ENCODE measurements at places on chromosomes 1 and 21. TPM values are rescaled to one million over a fixed set of nuclear protein-coding genes. Genes with fewer than 3 reads are reported as not detected.

GRCh38 chr1:110561596-110561995, 42.6 kb upstream of the KCNA10 start:
- DNase-seq: no peak

- DNase-seq: no peak
Observed at GRCh38 chr1:37793773-37794371, at the start of gene MANEAL. Gene MANEAL, plus strand, starts transcription at chr1:37793847. Its CDS starts 336 bp downstream, at chr1:37794183.

- peak; percentile 35 for DNase-seq
Observed at GRCh38 chr1:154768456-154769125, 101.5 kb downstream of the KCNN3 start.

DNA sequence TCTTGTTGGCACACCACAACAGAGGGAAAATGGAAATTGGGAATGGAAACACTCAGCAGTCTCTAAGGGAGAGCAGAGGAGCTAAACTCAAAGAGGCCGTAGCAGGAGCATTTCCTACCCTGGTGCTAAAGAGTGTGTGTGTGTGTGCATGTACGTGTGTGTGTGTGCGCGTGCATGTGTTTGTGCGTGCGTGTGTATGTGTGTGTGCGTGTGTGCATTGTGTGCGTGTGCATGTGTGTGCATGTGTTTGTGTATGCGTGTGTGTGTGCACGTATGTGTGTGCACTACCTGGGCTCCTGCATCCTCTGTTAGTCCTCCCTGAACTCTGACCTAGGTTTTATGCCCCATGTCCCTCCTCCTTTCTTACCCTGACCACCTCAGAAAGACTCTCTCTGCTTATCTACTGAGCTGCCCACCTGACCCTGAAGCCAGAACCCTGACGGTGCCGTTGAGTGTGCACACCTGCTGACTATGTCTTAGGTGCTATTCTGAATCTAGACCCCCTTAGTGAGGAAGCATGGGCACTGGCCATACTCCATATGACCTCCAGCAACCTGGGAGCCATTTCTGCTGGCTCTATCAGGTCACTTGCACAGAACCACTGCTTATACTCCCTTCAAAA, 157.1 kb upstream of the HMGB4 start:
- no peak for DNase-seq

- no peak for DNase-seq
Observed at GRCh38 chr1:211684791-211685190, 9.4 kb upstream of the NEK2 start.

DNA sequence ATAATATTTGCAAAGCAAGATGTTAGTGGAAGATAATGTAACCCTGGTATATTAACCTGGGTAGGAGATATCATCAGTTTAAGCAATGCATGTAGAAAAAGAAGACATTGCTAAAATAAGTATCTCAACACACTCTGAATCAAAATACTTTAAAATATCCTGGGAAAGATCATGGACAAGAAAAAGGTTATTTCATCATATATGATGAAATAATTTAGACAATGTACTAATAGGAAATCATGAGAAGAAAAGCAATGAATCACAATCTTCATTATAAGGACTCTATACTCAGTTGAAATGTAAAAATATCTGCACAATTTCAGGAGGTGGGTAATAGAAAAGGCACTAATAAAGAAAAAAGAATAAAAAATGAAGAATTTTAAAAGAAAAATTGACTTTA, 158.8 kb downstream of the KCNT2 start:
- DNase-seq: no peak

DNA sequence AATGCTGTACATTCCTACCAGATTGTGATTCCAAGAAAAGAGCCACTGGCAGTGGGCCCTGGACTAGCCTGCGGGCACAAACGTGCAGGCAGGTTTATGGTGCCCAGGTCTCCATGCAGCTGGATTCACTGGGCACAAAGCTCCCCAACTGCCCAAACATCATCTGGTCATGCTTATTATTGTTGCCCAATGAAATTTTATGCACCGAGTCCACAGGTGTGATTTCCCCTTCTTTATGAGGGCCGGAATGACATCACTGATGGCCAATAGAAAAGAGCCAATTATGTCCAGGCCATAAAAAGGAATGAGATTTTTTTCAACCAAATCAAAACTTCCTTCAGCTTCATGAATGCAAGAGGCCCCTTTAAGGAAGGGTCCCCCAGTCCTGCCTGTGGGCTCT, 66.2 kb downstream of the ERI3 start:
- DNase-seq: no peak

DNA sequence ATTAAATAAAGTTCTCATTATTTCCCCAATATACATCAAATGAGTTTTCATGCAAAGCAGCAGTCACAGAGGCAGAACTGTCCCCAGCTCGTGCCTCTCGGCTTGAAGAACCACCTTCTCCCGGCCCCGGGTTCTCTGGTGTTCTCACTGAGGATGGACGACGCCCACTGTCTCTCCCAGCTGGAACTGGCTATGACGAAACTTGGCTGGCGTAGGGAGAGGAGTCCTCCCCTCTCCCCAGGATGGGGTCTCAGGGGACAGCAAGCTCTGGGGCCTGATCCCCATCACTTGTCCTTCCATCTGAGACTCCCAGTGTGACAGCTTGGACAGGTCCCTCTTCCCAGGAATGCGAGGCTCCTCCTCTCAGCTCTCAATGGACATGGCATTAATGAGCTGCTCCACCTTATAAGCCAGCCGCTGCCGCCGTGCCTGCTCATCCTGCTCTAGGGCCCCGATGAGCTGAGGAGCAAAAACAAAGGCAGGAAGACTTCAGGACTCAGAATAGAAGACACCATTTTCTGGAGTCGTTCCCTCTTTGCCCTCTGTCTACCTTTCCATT, 116.0 kb upstream of the CD34 start:
- no peak for DNase-seq

DNA sequence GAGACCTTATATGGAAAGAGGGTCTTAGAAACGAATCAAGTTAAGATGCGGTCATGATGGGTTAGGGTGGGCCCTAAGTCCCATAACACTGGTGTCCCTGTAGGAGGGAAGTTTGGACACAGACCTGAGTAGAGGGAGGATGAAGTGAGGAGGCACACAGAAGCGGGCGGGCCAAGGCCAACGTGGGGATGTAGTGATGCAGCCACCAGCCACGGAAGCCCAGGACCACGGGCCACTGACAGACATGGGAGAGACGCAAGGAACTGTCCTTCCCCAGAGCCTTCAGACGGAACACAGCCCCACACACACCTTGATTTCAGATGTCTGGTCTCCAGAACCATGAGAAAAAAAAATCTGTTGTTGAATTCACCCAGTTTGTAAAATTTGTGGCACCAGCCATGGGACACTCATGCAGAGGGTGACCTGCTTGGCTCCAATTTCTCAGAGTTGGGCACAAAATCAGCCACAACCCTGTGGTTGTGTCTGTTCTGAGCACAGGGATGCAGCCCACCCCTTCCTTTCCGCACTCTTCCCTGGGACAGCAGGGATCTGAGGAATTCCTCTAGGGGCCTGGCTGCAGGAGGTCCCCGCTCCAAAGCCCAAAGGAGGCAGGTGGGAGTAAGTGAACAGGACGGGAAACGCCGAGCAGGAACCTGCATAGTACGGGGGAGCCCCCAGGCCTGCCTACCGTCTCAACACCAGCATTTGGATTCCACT, 61.1 kb downstream of the RIPK4 start:
- no peak for DNase-seq

- no peak for DNase-seq
Observed at GRCh38 chr1:41907446-41907845, 11.3 kb downstream of the HIVEP3 start.

DNA sequence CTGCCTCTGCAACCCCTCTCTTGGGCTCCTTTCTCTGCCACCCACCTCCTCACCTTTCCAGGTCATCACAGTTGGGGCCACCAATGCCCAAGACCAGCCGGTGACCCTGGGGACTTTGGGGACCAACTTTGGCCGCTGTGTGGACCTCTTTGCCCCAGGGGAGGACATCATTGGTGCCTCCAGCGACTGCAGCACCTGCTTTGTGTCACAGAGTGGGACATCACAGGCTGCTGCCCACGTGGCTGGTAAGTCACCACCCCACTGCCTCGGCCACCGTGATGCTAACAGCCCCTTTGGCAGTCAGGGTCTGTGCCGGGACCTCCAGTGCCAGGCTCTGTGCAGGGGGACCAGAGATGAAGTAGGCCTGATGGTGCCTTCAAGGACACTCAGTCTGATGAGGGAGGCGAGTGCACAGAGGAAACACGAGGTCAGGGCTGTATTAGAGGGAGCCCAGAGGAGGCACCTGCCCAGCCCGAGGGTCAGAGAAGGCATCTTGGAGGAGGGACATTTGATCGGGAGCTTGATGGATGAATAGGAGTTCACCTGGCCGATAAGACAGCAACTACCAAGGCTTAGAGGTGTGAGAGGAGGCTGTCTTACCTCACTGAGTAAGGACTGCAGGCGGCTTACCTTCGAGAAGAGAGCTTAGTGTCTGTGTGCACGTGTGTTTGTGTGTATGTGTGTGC, 18.1 kb downstream of the PCSK9 start:
- no peak for DNase-seq

DNA sequence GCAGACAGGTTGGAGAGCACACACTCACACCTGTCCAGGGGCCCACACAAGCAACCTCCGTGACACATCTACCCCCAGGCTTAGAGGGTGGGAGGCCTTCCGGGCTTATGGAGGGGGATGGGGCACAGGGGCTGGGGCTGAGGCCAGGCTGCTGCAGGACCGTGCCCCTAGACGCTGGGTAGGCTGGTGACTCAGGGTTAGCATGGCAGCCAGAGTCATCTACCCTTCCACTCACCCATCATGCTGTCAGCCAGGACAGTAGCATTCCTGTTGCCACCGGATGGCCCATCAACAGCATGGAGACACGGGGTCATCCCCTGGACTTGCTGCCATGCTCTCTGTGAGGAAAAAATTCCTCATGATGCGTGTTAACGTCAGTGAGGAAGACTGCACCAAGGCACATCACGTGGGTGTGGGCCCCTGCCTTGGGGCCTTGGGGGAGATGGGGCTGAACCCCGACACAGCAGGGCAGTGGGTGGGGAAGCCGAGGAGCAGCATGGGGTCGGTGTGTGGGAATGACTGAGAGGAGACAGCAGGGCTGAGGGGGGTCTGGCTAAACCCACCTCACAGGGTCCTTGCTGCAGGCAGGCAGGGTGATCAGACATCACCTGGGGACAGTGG, 52.8 kb downstream of the WNT9A start:
- no peak for DNase-seq

GRCh38 chr1:7642781-7643529, 128.1 kb upstream of the VAMP3 start:
- peak; percentile 35 for DNase-seq

DNA sequence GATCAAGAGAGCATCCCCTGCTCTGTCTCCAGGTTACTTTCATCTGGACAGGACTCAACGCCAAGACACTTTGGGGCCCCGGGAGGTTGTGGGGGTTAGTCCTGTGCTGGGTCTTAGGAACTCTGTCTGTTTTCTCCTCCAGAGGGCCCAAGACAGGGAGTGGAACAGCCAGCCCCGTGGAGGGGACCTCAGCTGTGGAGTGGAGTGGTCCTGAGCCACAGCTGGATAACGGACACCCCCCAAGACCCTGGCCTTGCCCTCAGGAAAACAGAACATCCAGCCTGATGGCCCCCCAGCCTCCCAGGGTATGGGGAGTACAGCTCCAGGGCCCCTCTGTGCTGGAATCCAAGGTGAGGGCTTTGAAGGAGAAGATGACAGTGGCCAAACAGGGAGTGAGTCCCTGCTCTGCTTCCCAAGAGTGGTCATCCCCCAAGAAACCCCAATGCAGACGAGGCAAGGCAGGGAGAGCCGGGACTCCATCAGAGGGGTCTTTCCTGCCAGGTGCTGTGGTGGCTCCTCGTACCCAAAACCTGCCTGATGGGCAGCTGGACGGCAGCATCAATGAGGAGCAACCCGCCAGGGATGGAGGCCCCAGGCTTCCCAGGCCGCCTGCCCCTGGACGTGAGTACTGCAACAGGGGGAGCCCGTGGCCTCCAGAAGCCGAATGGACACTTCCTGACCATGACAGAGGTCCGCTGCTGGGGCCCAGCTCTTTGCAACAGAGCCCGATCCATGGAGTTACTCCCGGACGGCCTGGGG, 3.5 kb downstream of the KIAA1614 start:
- no peak for DNase-seq

- no peak for DNase-seq
Observed at GRCh38 chr1:159829822-159830465, 3.3 kb downstream of the SLAMF8 start.

GRCh38 chr1:116228511-116228910, 117.3 kb downstream of the MAB21L3 start:
- no peak for DNase-seq

DNA sequence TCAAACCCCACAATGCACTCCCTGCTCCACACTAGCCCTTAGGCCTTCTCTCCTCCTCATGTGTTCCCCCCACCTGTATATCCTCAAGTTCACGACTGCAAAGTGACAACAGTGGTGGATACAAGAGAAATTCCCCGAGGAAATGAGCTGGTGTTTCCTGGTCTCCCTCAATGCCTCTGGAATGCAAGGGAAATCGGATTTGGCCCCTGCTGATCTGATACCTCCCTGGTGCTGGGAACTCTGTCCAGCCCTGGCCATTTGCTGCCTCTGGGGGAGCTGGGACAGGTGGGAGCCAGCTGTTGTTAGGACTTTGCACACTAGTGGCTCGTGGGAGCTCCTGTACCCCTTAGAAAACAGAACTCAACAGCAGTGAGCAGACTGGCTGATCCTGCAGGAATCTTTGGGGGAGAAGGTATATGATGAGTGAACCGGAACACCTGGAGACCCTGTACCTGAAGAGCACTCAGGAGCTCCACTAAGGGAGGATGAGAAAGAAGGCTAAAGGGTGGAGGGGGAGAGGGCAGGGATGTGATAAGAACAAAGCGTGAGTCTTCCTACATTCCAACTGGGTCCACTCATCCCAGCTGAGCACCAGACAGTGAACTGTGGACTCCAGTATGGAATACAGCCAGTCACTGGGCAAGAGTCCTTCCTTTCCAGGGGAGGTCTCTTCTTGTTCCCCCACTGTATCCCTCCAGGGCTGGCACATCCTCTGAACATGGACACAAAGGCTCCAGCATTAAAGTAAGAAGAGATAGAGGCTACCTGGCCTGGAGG, 69.3 kb downstream of the PLXNA2 start:
- DNase-seq: no peak

DNA sequence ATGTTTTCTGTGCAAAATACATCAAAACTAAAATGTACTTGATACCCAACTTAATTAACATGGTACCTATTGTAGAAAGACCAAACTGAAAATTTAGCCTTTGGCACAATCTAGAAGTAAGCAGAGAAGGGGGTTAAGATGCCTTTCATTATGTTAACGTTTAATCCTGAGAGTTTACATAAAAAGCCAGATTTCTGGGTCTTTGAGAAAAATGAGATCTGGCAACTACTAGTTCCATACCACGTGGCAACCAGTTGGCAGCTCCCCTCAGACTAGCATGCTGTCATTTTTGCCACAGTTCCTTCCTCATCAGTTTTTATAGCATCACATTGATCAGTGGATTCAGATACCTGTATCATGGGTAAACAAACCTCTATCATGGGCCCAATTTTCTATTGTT, 1.5 kb downstream of the RO60 start:
- no peak for DNase-seq

The FCMR gene
- 0.69 TPM for total RNA-seq

The MANEAL gene
- 3.5 TPM for total RNA-seq

The NOC2L gene
- total RNA-seq: 35.9 TPM

The LRRN2 gene
- total RNA-seq: 0.89 TPM

The FMOD gene
- total RNA-seq: 31.9 TPM

The DAB1 gene
- 1.4 TPM for total RNA-seq

The ATXN7L2 gene
- total RNA-seq: 2.6 TPM

Data from skin of body (tissue), 3 donors.